Activated effector memory CD4-positive, alpha-beta T cell treated with anti-CD3 and anti-CD28 coated beads, Interleukin-2, amount 50 U/mL, for 16 hours (primary cell): ENCODE measurements at places on chromosomes 7 and 10.
A peak's percentile ranks its signal among the peaks of the same experiment; 100 is the strongest.

- no peak for DNase-seq
Observed at GRCh38 chr10:34813626-34814222, 1.4 kb downstream of the PARD3 start.

DNA sequence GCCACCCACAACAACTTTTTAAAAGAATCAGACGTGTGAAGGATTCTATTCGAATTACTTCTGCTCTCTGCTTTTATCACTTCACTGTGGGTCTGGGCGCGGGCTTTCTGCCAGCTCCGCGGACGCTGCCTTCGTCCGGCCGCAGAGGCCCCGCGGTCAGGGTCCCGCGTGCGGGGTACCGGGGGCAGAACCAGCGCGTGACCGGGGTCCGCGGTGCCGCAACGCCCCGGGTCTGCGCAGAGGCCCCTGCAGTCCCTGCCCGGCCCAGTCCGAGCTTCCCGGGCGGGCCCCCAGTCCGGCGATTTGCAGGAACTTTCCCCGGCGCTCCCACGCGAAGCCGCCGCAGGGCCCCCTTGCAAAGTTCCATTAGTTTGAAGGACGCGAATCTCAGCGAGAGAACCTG, 461 bp upstream of the HTRA1 start:
- DNase-seq = no peak

DNA sequence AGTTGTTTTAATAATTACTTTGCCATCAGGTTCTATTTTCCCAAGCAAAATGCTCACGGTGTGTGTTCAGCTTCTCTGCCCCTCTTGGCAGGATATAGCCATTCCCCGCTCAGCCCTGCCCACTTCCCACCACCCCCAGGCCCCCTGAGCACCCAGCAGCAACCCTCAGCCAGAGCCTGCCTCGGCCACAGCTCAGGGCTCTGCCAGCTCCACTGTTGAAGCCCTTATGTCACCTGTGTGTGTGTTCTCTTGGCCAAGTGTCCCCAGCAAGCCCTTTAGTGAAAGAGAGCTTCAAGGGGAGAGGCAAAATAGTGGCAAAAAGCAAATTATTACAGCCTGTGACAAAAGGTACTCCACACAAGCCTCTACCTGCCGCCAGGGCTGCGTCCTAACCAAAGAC, 275.3 kb downstream of the ADARB2 start:
- no peak for DNase-seq

DNA sequence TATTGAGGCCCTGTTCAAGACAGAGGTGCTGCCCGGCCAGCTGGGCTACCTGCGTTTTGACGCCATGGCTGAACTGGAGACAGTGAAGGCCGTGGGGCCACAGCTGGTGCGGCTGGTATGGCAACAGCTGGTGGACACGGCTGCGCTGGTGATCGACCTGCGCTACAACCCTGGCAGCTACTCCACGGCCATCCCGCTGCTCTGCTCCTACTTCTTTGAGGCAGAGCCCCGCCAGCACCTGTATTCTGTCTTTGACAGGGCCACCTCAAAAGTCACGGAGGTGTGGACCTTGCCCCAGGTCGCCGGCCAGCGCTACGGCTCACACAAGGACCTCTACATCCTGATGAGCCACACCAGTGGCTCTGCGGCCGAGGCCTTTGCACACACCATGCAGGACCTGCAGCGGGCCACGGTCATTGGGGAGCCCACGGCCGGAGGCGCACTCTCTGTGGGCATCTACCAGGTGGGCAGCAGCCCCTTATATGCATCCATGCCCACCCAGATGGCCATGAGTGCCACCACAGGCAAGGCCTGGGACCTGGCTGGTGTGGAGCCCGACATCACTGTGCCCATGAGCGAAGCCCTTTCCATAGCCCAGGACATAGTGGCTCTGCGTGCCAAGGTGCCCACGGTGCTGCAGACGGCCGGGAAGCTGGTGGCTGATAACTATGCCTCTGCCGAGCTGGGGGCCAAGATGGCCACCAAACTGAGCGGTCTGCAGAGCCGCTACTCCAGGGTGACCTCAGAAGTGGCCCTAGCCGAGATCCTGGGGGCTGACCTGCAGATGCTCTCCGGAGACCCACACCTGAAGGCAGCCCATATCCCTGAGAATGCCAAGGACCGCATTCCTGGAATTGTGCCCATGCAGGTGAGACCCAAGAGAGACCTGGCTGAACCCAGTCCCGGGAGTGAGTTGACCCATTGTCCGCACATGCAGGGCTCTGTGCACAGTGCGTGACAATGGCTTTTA, 2.8 kb downstream of the RBP3 start:
- DNase-seq = peak; percentile 54

GRCh38 chr10:352476-353235, 217.4 kb downstream of the ZMYND11 start:
- DNase-seq = peak; percentile 50

- DNase-seq = no peak
Observed at GRCh38 chr10:33071857-33072256, 113.8 kb upstream of the ITGB1 start.

DNA sequence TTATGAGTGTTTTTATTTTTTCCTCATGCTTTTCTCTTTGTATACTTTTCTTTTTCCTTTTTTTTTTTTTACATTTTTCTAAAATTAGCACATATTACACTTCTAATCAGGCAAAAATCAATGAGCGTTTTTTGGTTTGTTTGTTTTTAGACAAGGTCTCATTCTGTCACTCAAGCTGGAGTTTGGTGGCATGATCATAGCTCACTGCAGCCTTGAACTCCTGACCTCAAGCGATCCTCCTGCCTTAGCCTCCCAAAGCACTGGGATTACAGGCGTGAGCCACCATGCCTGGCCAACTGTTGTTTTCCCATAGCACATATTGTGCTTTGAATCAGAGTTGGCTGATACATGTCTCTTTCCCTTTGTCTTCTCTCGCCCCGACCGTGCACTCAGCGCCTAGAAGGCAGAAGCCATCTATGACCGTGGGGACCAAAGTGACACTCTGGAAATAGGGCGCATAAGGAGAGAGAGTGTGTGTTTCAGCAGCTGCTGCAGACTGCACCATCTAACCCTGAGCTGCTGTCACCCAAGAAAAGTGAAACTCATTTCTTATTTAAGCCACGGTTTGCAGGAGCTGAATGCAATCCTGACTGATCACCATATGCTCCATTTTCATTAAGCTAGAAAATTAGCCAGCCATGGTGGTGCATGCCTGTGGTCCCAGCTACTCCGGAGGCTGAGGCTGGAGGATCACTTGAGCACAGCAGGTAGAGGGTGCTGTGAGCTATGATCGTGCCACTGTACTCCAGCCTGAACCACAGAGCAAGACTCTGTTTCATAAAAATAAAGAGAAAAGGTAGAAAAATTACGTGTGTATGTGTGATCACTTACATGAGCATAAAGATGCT, 41.4 kb upstream of the GTF2I start:
- no peak for DNase-seq

DNA sequence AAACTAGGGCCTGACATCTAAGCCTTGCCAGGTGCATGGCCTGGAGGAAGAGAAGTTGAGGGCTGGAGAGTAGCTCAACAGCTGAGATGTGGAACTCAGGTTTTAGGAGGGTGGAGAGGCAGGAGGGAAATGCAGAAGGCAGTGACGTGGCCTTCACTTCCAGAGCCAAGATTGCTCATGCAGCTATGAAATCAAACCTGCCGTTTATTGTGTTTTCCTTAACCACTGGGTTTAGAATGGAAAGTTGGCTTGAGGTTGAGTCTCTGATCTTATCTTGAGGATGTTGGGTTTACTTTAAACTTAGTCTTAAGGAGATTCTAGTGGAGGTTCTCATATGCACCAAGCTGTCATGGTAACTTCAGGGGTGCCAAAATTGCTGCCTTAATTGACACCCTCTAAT, 178.6 kb downstream of the SORCS3 start:
- DNase-seq = no peak

- DNase-seq = no peak
Observed at GRCh38 chr10:1449021-1449420, 288.3 kb downstream of the ADARB2 start.

GRCh38 chr7:158266817-158267741, 320.5 kb downstream of the PTPRN2 start:
- peak; percentile 41 for DNase-seq

DNA sequence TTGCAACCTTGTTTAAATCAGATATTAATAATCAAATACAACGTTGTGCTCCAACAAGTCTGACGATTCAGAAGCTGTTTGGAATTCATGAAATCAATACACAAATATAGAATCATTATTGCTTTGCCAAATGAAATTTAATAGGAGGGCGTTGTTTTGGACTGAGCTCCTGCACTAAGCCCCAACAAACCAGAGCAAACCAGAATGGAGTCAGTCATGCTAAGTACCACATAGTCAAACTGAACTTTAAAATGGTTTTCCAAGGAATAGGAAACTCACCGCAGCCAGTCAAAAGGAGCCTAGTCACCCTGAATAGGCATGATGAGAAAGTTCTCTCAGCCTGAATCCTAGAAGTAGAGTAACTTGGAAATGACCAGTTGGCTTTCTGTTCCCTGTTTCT, 53.7 kb downstream of the HACD1 start:
- DNase-seq = no peak

DNA sequence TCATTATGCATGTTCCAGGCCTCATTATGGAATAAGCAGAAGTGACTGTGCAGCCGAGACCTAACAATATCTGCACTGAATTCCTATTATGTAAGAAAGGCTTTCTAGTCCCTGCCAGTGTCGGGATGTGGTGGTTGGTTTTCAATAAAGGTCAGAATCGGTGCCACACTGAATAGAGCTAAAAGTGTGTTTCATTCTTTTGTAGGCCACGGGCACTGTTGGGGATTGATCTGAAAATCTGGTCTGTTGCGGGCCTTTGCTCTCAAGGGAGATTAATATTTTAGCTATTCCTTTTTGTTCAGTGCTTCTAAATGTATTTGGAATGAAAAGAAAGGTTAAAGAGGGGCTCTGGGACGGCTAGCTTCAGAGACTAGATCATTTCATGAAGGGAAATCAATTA, 559.4 kb upstream of the GALNT17 start:
- no peak for DNase-seq

- no peak for DNase-seq
Observed at GRCh38 chr7:136868496-136869000, at the start of gene CHRM2. TSS of gene CHRM2 (plus strand) at chr7:136868652. CDS start at chr7:137014866, 146,214 bp downstream.

DNA sequence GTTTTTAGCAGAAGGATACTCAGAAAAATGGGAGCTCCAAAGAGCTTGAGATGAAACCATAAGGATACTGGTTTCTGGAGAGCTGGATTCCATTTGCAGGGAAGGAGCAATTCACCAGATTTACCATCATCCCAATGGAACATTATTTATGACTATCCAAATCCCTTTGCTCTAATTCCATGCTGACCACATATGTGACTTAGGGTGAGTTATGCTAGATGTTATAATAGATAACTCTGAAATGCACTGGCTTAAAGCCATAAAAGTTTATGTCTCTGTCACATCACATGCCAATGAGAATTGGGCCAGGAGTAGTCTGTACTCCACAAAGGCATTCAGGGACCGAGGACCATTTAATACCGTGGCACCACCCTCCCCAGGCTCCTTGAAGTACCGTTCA, 185.2 kb downstream of the SKIDA1 start:
- DNase-seq = no peak

DNA sequence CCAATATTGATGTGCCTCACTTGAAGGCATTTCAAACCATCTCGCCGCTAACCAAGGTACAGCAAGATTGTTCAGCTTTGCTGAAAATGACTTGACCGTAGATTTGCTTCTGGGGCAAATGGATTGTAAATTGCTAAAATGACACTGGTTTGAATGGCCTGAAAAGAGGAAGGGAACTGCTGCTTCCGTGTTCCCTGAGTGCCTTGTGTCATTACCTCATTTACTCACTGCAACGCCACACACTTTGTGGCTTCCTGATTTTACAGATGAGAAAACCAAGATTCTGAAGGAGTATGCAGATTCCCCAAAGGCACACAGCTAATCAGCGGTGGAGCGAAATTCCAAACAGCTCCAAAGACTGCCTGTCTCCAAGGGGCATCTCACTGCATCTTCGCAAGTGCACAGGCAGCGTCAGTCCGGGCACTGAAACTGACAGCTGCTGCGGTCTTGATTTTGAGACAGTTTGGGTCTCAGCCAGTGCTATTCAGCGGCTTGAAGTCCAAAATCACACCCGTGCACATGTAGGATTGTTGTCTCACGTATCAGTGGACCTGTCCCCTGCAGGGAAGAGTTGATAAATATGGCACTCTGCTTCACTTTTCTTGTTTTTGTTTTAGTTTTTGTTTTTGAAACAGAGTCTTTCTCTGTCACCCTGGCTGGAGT, 290.9 kb downstream of the DPP6 start:
- no peak for DNase-seq

DNA sequence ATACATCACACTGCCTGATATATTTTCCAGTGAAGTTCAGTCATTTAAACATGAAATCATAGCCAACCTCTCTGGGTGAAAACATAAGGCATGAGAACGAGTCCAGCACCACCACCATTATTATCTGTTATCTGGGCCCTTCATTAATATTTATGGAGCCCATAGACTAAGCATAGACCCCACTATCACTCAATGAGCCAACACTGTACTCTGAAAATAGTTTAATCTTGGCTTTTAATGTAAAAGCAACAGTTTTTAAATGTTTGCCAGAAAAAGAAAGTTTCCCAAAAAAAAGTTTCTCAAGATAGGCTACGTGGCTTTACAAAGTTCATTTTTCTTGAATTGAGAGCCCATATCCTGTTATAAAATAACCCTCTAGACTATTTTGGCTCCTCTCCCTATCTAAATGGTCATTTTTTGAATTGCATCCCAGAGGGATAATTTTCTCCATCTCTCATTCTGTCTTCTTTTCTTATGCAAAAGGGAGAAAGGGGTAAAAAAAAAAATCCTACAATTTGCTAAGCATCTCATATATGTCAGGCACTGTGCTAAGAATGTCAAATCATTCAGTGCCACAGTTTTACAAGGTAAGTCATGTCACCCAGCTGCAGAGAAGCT, 66.1 kb downstream of the FZD1 start:
- DNase-seq = no peak

DNA sequence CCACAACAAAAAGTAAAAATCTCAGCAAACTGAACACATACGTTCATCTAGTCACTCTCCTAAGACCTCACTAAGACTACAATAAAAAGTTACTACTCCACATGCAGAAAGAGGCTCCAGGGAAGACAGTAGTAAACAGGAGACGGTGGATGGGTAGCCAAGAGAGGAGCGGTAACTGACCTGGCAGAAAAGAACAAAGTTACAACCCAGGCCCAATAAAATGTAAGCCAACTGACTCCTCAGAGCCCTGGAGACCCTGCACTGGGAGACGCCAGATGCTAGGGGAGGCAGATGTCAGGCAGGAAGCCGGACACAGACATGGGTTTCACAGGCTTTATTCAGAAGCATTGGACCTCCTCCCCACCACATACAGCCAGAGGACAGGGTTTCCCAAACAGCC, 181.1 kb upstream of the NFE2L3 start:
- DNase-seq = no peak

DNA sequence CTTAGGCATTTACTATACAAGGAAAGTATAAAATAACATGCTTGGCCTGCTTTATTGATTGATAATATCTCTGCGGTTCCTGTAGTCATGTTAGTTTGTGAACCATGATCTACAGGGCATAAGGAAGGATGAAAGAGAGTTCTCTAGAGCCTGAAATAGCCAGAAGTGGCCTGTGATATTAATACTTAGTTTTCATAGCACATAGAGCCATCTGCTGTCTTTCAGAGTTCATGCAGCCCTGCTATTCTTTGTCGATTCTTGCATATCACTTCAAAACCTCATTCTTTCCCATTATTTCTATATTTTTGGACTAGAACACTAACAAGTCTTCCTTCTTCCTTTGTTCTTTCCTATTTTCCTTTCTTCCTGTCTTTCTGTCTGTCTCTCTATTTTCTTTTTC, 26.4 kb upstream of the PRKG1 start:
- DNase-seq = no peak

- no peak for DNase-seq
Observed at GRCh38 chr10:126123466-126123865, 227.1 kb downstream of the FANK1 start.

- DNase-seq = no peak
Observed at GRCh38 chr10:50951365-50951764, 65.9 kb upstream of the A1CF start.
